ENCODE measurements at places on chromosomes 7 and 10.

DNA sequence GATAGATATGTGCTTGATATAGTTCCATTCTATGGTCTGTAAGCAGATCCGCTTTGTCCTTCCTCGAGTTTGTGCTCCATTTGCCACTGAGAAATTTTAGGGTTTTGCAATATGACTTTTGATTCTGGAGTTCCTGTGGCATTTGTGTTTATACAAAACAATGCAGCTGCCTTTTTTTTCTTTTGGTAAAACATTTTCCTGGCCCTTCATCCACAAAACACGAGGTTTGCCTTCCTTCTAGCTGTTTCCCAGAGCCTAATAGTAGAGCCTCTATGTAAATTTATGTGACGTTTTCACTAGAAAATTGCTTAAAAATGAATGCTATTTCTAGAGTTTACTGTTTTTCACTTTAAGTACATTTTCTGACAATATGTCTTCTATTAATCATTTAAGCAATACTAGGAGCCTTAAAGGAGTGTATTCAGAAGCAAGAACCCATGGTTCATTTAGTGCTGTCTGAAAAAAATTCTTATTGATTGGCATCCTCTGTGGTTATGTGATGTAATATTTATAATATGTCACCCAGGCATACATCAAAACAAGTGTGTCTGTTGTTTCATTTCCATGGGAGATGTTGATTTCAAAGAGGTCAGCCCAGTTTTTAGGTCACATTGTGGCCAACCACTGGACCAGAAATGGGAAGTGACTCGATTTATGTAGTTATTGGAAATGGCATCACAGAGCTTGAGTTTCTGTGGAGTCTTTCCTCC is 618.3 kb downstream of the LRMDA start:
- DNase-seq, result no peak

DNA sequence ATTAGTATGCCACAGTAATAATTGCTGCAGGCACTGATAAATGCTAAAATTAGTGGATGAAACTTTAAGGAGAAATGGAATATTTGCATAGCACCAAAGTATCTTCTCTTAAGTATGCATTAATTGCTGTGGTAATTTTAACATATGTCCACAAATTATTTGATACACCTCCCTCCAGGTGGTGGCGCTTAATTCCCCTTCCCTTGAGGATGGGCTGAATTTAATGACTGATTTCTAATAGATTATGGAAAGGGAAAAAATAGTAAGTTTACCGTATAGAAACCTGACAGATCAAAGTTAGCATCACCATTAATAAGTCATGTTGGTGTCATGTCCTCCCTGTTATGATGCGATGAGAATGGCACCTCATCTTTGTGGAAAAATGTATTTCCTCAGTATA is 519.2 kb downstream of the TFEC start:
- no peak for DNase-seq

DNA sequence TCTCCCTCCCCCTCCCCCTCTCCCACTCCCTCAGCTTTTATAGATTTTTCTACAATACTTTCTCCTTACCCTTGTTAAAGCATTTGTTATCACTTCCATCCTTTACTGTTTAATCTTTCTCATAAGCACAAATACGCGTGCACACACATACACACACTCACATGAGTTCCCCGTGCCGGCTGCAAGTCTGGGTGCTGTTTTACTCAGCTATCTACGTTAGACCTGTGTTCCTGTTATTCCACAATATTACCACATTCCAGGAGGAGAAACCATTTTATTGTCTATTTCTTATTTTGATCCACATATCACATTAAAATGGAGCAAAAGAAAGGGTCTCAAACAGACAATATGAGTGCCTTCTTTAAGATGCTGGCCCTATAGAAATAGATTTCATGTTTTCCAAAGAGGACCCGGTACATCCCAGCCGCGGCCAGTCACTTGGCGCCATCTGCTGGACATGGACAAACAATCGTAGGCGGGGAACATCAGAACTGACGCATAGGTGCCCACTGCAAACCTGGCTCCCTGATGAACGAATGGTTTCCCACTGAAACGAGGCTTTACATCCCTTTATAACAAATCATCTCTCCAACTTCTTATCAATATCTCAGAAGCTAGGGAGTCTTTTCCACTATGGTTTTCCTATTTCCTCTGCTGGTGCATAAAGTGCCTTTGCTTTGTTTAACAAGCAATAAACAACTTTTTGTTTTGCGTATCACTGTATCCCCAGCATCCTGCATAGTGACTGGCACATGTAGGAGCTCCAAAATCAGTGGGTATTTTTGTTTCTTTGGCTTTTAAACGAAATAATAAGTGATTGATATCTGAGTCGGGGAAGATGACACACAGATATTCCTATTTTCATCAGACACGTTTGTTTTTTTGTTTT is 25.2 kb upstream of the OPTN start:
- peak; percentile 11 for DNase-seq

- no peak for DNase-seq
Measured at GRCh38 chr10:129058664-129059155, 408.3 kb upstream of the MGMT start.

DNA sequence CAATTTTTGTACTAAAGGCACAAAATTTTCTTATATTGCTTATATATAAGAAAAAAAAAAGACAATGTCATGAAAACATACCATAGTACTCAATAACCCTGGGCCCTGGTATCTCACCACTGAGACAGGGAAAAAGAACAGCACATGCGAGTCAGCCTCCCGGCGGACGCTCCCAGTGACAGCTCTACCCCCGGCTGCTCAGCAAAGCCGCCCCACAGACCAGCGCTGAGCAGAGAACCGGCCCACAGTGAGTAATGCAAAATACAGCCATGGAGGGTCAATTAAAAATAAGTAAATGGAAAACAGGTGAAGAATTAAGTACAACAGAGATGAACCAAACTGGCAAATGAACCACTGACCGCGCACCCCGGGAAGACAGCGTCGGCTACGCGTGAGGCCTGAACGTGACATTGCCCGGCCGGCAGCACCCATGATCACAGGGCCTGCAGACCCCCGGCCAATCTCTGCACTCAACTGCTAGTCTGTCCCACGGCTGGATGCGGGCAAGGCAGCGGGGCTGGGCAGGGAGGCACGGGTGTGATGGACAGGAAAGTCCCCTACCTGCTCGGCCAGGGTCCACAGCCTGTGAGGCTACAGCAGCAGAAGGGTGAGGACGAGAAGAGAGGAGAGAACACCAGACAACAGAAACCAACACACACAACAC is 175.9 kb downstream of the ZMYND11 start:
- no peak for DNase-seq

GRCh38 chr10:57844387-57844998 is 423.2 kb downstream of the IPMK start:
- DNase-seq, result no peak

- no peak for DNase-seq
Measured at GRCh38 chr10:96585736-96586418, 935 bp downstream of the TM9SF3 start.
